ENCODE measurements at places on chromosomes 5 and 9.

DNA sequence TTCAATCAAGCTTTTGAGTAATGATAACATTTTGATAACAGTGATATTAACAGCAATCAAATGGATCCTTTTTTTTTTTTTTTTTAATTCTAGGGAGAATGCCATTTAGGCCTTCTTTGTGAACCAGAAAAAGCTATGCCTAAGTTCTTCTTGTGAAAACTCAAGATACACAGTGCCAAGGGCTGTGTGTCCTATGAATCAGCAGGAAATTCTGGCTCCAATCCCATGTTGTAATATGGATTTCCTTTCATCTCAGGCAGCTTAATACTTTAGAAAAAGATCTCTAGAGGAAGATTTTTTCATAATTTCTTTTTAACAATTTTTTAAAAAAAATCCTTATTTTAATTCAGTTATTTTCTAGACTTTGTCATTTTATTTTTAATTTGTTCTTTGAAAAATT is 96.1 kb downstream of the NUDT12 start:
- DNase-seq: no peak

DNA sequence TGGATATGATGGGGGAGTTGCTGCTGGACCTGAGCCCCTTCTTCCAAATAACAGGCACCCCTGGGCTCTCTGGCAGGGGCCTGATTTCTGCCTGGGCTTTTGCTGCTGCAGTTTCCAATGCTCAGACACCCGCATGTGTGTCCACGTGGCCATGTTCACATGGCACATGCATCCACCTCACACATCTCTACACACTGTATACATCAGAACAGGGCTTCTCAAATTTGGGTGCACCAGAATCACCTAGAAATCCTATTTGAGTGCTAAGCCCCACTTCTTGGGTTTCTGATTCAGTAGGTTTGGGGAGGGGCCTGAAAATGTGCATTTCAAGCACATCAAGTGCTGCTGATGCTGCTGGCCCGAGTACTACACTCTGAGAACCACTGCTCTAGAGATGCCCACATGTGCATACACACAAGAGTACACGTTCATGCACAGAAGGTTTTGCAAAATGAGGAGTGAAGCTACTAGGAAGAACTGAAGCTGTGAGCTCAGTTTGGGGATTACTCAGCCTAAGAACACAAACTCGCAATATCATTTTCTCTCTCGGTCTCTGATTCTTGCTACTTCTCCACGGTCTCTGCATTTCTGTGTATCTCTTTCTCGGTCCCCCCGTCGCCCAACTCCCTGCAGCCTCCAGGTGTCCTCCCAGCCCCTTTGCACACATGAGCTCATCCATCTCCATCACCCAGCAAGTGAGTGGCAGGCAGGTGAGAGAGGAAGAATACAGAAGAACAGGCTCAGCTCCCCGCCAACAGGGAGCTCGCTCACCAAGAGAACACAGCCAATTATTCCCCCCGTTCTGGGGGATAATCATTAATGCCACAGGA is 97.0 kb downstream of the PCDH1 start:
- peak; percentile 36 for DNase-seq

GRCh38 chr5:135237748-135238103 is 161.3 kb downstream of the MACROH2A1 start:
- DNase-seq: no peak

- no peak for DNase-seq
Observed at GRCh38 chr9:126406075-126406667, 79.5 kb downstream of the MVB12B start.

GRCh38 chr9:121731919-121732318 is 80.5 kb downstream of the DAB2IP start:
- DNase-seq: no peak

DNA sequence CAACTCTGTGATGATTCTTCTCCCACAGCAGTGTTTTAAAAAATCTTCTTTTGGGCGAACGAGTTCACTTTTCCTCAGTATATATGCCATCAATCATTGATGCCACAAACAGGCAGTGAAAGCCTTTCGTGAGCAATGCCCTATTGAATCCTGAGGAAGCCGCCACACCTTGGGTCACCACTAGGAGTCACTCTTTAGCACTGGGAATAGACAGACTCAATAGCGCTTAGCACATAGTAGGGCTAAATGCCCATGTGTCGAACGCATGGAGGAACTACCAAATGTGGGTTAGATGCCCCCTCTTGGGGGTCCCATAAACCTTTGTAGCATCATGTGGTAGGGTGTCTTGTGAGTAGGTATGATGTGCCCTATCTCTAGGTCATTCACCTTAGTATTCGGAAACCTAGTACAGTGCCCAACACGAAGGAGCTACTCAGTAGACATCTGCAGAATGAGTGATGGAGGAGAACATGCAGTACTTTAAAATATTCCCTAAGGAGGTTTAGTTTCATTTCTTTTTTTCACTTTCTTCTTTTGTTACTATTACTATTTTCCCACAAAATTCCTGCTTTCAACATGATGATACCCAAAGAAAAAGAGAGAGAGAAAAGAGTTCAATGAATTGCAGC is 603.7 kb downstream of the BNC2 start:
- no peak for DNase-seq

DNA sequence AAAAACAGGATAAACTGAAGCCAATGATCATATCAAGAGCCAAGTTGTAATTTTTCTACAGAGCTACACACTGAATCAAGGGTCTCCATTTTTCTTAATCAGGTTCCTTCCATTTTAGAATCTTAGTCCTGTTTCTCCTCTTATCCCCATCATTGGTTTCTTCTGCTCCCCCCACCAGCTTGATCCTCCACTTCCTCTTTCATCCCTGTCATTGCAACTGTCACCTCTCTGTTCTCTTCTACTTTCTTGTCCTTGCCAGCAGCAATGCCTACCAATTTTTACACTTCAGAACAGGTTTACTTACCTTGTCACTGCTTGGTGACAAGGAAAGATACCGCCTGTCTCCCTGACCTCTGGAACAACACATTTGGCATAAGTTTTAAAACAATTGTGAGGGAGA is 97.3 kb downstream of the CFAP90 start:
- no peak for DNase-seq

- no peak for DNase-seq
Observed at GRCh38 chr5:6674421-6674820, 38.8 kb upstream of the TENT4A start.

DNA sequence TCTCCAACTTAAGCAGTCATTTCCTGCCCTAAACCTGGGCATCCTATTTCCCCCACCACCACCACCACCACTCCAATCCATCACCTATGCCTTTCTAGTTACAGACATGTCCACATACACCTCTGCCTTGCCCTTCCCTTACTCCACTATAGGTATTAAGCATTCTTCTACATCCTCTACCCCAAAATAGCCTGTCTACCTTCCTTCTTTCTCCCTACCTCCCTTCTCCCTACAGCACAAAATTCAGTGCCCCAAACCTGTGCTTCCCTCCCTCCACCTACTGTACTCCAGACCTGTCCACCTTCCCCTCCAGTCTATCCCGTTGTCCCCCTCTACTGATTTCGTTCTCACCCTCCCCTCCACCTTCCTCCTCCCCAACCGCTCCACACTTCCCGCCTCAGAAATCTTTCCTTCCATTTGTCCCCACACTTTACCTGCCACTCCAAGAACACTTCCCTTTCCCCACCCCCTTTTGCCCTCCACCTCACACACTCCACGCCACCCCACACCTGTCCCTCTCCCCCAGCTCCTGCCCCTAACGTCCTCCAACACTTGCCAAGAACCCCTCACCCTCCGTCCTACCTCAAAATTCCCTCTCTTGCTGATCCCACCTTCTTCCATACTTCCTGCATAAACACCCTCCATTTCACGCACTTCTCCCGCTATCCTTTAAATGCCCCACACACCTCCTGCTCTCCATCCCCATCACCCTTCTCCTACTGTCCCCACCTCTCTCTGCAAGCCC is 1.6 kb downstream of the STRBP start:
- no peak for DNase-seq

DNA sequence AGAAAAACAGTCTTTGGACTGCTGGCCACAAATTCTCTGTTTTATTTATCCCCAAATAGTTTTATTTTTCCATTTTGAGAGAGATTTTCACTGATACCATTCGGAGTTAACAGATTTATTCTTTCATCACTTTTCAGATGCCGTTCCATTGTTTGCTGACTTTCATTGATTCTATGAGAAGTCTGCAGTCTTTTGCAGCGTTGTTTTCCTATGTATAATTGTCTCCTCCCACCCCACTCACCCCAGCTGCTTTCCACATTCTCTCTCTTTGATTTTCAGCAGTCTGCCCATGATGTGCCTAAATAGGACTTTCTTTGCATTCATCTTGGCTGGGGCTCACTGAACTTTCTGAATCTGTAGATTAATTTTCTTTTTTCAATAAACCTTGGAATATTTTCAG is 107.6 kb downstream of the C9orf50 start:
- DNase-seq: no peak

GRCh38 chr5:96384353-96384752 is 48.7 kb downstream of the PCSK1 start:
- DNase-seq: peak; percentile 75

DNA sequence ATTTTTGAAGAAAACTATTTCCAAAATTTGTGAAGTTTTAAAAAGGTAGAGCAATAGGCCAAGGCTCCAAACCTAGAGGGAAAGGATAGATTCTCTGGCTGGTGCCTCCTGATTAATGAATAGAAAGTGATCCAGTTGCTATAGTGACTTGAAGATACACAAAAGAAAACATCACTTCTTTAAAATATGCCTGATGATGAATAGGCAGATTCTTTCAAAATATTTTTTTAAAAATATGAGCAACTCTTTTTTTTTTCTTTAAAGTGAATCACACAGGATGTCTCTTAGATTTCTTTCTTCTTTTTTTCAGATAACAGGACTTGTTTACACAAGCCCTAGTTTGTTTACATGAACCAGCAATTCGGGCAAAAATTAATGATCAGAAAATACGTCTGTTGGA is 124.4 kb downstream of the RFK start:
- DNase-seq: no peak

DNA sequence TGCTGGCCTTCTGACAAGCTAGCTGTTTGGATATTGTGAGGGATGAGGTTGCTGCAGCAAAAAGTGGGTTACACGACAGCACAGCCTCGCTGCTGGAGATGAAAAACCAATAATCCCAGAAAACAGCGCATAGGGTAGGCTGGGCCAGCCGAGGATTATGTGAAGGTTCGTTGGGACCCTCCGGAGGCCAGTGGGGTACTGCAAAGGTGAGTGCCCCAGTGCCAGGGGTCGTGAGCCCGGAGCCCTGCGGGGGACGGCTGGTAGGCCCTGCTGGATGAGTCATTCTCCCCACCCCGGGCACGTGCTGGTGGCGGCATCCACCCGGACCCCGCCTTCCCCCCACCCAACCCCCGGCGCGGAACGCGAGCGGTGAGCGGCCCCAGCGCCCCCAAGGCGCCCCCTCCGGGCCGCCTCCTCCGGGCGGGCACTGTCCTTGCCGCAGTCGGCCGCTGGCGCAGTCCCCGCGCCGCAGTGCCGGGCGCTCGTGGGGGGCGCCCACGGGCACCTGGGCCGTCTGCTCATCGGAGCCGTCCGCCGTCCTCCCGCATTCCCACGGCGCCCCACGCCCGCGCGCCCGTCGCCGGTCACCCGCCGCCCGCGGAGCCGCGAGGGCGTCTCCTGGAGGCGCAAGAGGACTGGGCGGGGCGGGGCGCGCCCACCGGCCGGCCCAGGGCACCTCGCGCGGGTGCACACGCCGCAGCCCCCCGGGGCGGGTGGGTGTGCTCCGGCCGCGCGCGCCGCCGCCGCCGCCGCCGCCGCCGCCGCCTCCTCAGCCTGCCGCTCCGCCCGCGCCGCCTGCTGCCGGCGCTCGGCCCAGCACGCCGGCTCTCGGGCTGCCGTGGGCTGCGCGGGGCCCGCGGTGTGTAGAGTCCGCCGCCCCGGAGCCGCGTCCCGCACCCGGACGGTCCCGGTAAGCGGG is at the start of gene PHF24:
PHF24 (plus strand) TSS at position 794 of the 919 bp plus-strand sequence. CDS start 13,014 bp downstream, outside the sequence.
- no peak for DNase-seq

- DNase-seq: no peak
Observed at GRCh38 chr9:75483636-75484035, 395.3 kb downstream of the OSTF1 start.

- DNase-seq: no peak
Observed at GRCh38 chr5:10726913-10727517, 34.0 kb downstream of the DAP start.

DNA sequence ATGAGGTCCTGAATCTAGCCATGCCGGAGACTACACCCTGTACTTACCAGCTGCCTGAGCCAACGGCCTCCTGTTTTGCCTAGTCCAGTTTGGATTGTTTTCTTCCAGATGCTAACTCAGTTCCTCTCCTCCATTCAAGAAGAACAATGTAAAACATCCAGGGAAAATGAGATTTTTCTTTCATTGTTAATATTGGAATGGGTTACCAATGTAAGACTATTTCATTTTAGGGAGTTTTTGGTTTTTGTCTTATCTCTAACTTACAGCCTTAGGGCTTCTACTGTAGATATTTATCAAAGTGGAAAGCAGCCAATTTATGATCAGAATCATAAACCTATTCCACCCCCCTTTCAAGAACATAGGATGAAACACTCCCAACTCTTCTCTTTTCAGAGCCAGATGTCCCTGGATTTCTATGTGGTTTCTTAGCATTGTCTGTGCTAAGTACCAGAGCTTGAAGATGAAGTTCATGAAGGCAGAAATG is 3.5 kb upstream of the VDAC1 start:
- no peak for DNase-seq

DNA sequence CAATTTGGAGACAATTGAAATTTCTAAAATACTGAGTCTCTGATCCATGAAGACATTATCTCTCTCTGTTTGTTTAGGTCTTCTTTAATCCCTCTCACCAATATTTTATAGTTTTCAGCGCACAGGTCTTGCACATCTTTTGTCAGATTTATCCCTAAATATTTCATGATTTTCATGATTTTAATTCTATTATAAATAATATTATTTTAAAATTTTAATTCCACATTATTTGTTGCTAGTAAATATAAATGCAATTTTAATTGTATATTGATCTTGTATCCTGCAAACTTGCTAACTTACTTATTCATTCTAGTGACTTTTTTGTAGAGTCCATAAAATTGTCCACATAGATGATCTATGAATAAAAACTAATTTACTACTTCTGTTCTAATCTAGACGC is 112.6 kb upstream of the TNPO1 start:
- no peak for DNase-seq

DNA sequence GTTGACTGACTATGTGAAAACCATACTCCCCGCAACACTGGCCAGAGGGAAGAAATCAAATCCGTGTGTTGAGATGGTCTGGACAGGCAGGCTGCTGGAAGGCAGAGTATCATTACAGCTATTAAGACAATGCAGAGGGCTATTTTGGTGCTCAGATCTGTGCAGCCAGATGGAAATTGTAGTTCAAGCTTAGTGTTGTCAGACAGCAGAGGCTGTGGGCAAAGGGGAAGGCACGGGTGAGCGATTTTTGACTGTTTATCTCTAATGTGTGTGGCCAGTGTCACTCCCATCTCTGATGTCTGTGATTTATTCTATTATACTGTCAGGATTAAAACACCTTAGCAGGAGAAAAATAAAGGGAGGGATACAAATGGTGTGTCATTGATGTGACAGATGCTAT is 984.4 kb upstream of the WWC1 start:
- no peak for DNase-seq

GRCh38 chr5:178870411-178870810 is 10.7 kb downstream of the ZNF354B start:
- no peak for DNase-seq
